ENCODE measurements at places on chromosomes 7 and 10. TPM values are rescaled to one million over a fixed set of nuclear protein-coding genes. Genes with fewer than 3 reads are reported as not detected.

Gene PIP
- total RNA-seq: not detected

Gene CDH23
- 3.4 TPM for total RNA-seq

Gene C10orf62
- total RNA-seq: not detected

DNA sequence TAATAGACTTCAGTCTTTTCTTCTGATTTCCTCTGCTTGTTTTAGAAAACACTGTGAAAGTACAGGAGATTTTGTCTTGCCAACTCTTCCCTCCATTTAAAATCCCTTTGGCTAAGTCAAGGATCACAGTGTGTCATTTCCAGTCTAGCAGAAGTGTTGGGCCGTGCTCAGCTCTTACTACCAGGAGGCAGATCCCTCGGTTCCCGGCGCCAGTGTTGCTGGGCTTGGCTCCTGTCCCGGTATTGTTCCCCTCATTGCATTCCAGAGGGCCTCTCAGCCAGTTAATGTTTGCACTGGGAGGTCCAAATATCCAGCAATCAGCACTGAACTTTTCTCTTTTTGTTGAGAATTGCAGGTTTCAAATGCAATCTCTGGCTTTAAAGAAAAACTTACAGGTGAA lies 612.1 kb upstream of the MGMT start:
- peaks cover 20% of the 10 kb centered on the region for H3K4me1 ChIP-seq
- peak overlapping the region; percentile 52 for H3K27ac ChIP-seq
- no peaks in the 10 kb centered on the region for H3K36me3 ChIP-seq
- H3K4me3 ChIP-seq: no peak overlapping the region

DNA sequence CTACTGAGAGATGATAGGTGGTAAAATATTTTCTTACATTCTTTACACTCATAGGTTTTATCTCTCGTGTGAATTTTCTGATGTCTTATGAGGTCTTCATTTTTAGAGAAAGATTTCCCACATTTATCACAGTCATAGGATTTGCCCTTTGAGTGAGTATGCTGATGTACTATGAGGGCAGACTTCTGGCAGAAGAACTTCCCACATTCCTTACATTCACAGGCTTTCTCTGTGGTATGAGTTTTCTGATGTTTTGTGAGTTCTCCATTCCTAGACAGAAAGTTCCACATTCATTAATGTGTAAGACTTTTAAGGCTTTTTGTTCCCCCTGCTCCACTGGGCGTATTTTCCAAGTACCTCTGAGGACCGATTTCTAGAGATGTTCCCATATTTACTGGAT lies 23.5 kb downstream of the ZNF25 start:
- no peaks in the 10 kb centered on the region for H3K4me1 ChIP-seq
- H3K36me3 ChIP-seq: peaks cover 55% of the 10 kb centered on the region
- no peak for DNase-seq
